ENCODE measurements at places on chromosomes 5 and 9.

DNA sequence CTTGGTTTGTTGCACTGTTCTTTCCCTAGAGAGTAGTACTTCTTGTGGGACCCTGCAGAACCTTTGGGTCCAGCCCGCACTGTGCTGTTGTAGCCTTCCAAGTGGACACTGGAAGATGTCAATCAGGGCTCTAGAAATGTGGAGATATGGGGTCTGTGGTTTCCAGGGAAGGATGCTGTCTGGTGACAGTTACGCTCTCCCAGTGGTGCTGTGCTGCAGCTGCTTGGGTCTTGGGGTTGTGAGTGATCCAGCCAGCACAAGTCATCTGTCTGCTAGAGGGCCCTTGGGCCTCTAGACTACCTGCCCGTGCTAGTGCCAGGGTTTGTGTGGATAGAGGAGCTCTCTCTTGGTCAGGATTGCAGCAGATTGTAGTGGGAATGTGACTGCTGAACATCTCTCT is 484.5 kb downstream of the DMAC1 start:
- no peak for DNase-seq

GRCh38 chr5:153187503-153187902 is 303.0 kb upstream of the GRIA1 start:
- no peak for DNase-seq

DNA sequence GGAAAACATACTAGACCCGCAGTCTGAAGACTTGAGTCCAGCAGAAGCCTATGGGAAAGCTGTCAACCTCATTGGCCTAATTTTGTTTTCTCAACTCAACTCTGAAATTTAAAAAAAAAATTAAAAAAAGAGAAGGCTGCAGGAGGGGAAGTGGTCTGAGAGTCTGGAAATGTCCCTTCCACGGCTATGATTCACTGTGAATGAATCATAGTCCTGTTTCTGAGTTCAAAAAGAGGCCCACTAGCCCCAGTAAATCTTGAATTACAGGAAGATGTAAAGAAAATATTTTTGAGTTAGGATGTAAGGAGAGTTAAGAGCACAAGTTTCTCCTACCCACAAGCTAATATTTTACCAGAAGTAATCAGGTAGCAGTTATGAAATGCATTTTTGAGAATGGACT is 565.5 kb upstream of the DMAC1 start:
- DNase-seq = no peak

- no peak for DNase-seq
These were observed 19.8 kb downstream of the DYNC2I2 start for GRCh38 chr9:128636556-128637530.

GRCh38 chr5:22560147-22560546 is 293.0 kb downstream of the CDH12 start:
- DNase-seq = no peak

DNA sequence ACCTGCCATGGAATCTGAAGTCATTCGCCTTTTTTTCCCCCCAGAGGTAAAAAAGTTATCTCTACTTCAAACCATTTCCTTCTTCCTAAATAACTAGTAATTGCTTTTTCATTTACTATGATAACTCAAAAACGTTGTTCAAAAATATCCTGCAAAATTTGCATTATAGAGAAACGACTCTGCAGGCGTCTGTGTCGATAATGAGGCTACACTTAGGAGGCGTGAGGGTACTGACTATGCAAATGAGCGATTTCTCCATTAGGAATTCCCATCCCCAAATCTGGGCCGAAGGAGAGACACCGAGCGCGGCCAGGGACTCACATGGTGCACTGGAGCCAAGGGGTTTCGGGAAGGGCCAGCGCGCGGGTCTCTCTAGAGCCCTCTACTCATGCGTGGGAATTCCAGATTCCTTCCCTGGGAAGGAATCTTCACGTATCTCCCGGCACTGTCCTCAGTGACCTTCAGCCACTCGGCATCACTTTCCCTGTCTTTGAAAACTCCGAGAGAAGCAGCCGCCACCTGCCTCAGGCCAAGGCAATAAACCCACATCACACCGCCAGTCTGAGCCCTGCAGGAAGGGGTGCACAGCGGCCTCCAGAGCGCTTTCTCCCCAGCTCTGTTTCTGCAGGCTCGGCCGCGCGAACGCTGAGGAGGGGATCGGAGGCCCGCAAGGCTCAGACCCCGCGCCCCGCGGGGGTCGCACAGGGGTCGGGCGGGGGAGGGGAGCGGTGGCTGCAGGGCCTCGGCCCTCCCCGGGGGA is 718 bp upstream of the DENND4C start:
- DNase-seq = no peak

DNA sequence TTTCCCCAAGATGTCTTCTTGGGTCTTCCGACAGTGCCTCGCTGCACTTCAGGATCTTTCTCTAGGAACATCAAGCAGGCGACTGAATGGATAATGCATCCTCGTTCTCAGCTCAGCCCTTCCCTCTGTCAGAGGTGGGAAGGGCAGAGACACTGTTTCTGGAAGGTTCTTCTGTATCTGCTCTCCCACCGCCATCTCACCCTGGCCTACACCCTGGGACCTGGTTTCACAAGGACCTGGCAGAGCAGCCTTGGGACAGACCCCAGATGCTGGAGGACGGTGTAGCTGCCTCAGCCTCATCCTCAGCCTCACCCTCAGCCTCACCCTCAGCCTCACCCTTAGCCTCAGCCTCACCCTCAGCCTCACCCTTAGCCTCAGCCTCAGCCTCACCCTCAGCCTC is 18.5 kb downstream of the MRPL36 start:
- DNase-seq = no peak

GRCh38 chr5:99544356-99544755 is 615.5 kb upstream of the CHD1 start:
- DNase-seq = no peak

GRCh38 chr5:179139936-179140235 is 79.7 kb downstream of the ZNF354C start:
- DNase-seq = no peak

DNA sequence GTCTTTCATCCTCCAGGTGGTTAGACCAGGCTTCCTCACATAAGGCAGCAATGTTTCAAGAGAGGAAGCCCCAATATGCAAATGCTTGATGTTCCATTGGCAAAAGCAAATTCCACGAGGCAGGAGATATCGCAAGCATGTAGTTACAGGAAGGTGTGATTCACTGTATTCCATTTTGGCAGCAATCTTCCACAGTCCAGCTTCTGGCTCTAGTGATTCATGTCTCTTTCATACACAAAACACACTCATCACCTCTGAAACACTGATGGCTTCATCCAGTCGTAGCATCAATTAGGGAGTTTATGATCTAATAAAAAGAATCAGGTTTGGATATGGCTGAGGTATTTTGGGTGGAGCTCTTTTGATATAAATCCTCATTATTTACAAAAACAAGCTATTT is 552.2 kb upstream of the RIOK2 start:
- DNase-seq = no peak

DNA sequence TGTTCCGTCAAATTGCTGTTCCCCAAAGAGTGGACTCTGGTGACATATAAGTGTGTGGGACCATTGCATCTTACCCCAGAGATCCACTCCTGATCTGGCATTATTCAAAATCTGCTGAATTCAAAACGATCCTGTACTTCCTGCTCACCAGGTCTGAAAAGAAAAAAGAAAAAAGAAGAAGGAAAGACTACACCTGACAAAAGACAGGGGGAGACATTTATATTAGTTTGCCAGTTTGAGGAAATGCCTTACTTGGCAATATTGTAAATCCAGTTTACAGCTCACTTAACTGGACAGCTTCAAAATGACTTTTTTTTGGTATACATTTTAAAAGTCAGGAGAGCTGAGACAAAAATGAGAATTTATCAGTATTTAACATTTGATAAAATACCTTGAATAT is 15.0 kb upstream of the GRHPR start:
- no peak for DNase-seq

DNA sequence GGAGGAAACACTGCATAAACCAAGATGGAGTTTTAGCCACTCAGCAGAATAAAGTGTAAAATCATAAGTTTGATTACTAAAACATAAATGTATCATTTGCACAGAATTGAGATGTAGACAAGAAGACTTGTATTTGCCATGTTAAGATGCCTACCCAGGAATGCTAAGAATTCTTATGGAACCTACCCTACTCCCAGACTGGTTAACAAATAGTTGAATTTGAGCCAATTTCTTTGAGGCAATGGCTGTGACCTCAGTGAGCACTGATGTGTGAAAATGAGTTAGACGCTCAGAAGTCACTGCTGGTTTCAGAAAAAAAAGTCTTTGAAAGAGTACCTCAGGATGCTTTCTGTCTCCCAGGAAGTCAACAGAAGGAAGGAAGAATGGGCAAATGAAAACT is 95.6 kb downstream of the ESM1 start:
- DNase-seq = no peak

DNA sequence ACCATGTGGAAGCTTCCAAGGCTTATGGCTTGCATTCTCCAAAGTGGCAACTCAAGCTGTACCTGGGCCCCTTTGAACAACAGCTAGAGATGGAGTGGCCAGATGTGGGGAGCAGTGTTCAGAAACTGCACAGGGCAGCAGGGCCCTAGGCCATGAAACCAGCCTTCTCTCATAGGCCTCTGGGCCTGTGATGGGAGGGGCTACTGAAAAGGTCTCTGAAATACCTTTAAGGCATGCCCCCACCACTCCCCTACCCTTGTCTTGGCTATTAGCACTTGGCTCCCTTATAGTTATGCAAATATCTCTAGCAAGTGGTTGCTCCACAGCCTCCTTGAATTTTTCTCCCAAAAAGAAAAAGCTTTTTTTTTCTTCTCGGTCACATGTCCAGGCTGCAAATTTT is 1014.6 kb downstream of the DTWD2 start:
- DNase-seq = no peak

DNA sequence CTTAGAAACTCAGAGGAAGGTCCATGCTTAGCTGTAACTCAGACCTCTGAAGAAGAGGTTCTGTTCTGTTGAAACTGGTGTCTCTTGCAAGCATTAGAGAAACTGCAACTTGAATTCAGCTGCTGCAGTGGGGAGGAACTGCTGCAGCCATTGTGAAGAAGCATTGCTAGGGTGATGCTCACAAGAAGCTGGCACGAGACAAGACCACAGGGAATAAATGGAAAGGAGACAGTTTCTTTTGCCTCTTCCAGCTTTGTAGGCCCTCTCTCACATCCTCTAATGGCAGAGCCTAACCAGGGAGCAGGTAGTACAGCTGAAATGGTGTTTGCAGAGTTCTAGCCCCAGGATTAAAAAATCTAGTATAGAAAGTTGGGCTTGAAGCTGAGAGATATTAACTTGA is 148.0 kb upstream of the DMAC1 start:
- no peak for DNase-seq

DNA sequence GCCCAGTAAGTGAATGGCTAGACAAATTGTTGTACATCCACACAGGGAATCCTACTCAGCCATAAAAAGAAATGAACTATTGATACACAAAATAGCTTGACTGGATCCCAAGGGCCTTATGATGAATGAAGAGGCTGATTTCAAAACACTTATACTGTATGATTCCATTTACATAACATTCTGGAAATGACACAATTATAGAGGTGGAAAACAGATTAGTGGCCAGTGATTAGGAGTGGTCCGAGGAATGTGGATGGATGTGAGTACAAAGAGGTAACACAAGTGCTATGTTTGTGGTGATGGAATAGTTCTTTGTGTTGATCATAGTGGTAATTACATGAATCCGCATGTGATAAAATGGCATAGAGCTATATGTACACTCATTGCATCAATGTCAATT is 4.7 kb upstream of the UBLCP1 start:
- DNase-seq = no peak

- DNase-seq = no peak
These were observed 51.4 kb upstream of the TJP2 start for GRCh38 chr9:69122549-69123141.

- DNase-seq = no peak
These were observed 53.9 kb downstream of the ERAP1 start for GRCh38 chr5:96753848-96754247.

- DNase-seq = no peak
These were observed 37.9 kb downstream of the TENT4A start for GRCh38 chr5:6750951-6751685.

DNA sequence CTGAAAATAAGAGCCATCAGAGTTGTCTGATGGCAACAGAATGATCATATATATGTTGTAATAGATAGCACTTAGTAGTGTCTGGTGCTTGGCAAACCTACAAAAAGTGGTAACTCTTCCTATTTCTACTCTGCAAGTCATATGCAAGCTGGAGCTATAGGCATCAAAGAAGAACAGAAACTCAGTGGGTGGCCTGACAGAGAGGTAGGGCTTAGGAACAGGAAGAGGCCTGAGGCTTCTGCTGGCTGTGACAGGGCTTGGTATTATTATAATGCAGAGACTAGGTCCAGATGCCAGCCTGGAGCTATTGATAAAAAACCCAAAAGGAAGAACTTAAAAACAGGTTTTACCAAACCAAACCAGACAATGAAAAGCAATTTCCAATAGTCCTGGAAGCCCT is 4.4 kb upstream of the DIAPH1 start:
- no peak for DNase-seq

DNA sequence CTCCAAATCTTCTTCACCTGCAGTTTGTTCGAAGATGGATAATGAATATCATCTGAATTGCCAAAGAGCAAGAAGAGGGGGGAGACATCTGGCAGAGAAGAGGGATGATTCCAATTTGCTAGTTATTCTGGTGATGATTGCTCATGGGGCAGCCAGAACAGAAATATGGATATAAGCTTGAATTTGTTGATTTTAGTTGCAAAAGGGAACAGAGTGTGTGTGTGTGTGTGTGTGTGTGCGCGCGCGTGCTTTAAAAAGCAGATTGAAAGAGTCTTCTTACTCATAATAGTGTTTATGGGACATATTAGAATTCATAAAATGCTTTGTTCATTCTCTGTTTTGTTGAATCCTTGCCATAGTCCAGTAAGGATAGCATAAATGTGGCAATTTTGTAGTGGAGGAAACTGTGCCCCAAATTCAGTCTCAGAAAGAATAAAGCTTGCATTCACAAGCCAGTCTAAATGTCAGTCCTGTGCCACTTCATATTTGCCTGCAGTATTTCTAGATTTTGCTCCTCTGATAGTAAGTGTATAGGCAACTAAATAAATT is 436.3 kb upstream of the KLF4 start:
- no peak for DNase-seq

GRCh38 chr5:107874795-107875194 is 204.1 kb upstream of the EFNA5 start:
- DNase-seq = no peak

GRCh38 chr9:86459191-86459590 is 105.0 kb upstream of the TUT7 start:
- no peak for DNase-seq

DNA sequence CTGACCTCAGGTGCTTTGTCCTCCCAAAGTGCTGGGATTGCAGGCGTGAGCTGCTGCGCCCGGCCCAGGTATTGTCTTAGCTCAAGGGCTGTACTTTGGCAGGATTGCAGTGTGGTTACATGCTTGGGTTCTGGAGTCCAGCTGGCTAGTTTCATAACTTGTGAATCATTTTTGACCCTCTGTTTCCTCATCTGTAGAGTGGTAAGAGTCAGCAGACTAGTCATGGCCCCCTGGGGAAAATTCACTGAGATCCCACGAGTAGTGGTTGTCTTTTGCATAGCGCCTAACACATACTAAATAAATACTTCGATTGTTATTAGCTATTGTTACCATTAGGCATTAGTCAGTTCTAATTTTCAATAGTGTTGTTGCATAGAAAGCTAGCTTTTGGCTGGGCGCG is 14.3 kb downstream of the PTPA start:
- no peak for DNase-seq

Data from cerebellar nuclear complex (tissue), 1 donor.